ENCODE measurements at places on chromosomes 5 and 9. TPM values are rescaled to one million over a fixed set of nuclear protein-coding genes. Genes with fewer than 3 reads are reported as not detected.

Gene PCDHB11
- total RNA-seq = 0.77 TPM

Gene PCDHA1
- 0.06 TPM for total RNA-seq

Gene EGFLAM
- total RNA-seq = 22.4 TPM

Gene AKNA
- total RNA-seq = 3.7 TPM

Gene IFNK
- total RNA-seq = not detected

Gene GPR151
- total RNA-seq = not detected

Gene PCDHB2
- 10.7 TPM for total RNA-seq

DNA sequence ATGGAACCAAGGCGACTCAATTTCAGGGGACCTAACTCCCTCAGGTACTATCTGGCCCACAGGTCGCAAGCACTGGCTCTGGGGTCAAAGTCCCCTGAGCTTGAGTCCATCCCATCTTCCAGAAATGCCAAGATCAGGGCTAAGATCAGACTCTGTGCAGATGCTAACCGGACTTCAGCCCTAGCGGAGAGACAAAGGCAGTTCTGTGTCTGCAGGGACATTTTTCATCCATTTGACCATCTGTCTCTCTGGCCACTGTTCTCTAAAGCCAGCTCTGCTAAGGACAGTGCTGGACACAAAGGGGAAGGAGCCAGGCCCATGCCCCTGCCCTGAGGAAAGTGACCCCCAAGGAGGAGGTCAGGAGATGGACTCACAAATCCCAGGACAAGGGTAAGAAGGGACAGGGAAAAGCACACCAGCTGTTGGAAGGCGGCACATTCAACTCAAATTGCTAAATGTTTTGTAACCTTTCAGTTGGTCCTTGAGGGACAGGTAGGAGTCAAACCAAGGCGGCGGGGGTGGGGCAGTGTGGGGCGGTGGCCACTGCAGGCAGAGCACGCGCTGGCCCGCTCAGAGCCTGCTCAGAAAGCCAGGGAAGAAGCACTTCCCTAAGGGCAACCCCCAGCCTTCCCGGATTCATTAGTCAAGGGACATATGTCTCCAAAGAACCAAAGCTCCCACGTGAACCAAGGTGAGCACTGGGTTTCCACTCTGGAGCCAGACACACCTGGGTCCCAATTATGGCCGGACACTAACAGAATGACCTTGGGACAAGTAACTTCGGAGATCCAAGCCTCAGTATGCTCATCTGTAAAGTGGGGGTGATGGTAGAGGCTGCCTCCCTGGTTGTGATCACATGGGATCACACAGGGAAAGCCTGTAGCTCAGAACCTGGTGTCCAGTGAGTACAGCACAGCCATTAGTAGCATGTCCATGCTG lies 42.8 kb downstream of the STK10 start:
- DNase-seq = no peak

DNA sequence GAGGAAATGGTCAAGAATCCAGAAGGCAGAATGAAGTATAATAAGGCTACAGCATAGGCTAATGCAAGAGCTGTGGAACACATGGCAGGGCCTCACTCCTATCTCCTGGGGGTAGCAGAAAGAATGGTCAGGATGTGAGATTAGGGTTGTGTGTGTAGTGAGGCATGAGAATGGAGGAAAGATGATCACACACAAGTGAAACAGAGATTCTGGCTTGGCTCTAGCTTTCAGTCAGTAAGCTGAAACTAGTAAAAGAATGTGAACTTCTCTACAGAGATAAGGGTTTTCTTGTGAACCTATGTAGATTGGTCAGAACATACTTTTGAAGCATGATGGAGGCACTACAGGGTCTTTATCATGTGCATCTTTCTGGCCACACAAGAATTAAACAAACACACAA lies 298.8 kb downstream of the ASTN2 start:
- DNase-seq = no peak

DNA sequence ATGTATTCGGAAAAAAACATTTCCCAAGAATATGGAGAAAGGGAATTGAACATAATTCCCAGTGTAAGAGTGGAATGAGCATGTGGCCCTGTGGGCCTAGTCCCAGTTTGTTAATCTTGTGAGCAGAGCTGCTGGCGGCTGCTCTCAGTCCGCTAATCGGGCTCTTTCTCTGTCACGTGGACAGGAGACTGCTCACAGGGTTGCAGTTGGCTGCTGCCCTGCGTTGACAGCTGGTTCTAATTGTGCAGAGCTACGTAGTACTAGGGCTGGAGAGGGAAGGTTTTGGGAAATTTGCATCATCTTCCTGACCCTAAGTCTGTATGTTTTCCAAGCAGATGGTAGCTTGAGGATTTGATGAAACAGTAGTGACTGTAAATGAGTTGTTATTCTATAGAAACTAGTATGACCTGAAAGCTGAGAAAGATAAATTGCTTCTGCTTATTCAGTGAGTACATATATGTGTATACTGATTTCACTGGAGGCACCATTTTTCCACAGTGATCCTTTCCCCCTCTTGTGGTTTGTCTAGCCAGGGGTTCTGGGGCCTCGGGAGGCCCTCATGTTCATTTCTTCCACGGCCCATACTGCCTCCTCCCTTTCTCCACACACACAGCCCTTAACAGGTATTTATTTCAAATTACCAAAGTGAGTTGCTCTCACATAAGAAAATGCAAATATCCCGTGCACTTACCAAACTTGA lies 100.6 kb downstream of the ANGPTL2 start:
- peak; percentile 32 for DNase-seq

- peak; percentile 25 for DNase-seq
Measured at GRCh38 chr5:78610163-78610583, 38.4 kb downstream of the LHFPL2 start.

DNA sequence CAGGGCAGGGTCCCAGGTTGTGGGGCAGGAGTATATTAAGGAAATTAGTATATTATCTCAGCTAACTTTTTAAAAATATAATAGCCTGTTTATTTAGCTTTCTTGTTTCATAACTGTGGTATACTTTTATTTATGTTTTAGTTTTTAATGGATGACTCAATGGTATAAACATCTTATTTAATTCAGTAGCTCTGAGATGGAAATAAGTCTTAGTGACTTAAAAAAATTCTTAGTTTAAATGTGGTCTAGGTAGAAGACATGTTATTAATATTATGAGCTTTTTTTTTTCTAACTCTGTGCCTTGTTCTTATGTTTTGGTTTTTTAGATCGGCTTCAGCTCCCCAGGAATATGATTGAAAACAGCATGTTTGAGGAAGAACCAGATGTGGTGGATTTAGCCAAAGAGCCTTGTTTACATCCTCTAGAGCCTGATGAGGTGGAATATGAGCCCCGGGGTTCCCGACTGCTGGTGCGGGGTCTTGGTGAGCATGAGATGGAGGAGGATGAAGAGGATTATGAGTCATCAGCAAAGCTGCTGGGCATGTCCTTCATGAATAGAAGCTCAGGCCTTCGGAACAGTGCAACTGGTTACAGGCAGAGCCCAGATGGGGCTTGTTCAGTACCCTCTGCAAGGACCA lies 43.1 kb downstream of the LNPEP start:
- DNase-seq = peak; percentile 73

DNA sequence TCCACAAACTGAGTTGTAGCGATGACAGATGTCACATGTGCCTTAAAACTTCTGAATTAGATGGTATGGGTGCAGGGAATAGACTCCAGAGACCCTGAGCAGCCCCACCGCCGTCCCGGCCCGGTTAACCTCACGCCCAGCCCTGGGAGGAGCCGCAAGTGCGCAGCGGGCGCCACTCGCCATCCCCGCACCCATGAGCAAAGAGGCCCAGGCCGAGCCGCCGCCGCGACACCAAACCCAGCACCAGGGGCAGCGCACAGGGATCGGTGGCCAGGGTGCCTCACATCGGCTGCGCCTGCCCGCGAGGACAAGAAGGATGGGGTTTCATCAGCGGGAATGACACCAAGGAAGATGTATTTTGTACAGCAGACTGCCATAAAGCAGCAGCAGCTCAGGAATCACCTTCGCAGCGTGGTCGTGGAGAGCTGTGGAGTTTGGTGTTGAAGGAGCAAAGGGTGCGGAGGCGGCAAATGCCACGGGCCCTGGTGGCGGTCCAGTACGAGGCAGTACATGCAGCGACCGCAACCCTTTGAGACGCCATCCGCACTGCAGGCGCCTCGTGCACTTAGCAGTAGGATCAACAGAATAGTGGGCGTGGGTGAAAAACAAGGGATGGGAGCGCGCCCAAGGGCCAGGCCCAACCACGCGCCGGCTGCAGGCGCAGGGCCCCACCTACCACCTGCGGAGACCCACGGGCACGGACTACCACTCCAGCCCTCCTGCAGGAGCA lies 89.7 kb downstream of the ZNF366 start:
- no peak for DNase-seq

DNA sequence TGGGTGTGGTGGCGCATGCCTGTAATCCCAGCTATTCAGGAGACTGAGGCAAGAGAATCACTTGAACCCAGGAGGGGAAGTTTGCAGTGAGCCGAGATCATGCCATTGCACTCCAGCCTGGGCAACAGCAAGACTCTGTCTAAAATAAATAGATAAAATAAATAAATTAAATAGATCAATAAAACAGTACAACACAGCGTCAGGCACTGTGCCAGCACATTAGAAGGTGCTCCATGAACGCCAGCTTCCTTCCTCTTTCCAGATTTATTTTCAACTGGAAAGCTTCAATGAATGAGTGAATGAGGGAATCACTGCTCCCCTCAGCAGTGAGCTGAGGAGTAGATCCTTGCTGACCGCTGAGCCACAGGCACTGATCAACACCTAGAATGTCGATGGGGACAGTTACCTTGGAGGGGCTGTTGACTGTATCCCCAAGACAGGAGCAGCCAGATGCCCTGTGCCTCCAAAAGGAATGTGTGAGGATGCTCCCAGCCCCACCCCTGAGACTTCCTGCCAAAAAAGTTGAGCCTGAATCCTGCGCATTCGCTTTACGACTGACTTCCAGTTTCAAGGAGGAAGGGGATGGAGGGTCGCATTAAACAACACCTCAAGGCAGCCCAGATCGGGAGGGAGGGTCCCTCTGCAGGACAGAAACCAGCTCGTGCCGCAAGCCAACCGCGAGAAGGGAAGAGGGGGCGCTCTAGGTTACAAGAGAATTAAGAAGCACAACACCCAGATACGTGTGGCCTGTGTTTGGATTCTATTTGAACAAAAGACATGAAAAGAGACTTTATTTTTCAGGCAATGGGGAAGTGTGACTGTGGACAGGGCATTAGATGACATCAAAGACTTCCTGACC lies 54.0 kb upstream of the CNOT6 start:
- DNase-seq = no peak

DNA sequence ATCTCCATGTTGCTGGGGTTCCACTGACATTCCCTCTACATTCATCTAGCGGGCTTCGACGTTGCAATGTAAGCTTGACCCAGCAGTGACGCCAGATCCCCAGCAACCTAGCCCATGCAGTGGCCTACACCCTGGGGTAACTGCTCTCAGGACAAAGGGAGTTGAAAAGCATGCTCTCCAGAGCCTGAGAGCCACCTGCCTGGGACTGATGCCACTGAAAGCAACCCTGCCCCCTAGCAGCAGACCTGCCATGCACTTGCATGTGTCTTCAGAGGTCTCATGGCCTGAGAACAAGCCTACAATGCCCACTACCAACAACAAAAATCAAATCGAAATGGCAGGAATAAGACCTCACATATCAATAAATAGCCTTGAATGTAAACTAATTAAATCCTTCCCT lies 330.3 kb downstream of the TRIM36 start:
- no peak for DNase-seq

DNA sequence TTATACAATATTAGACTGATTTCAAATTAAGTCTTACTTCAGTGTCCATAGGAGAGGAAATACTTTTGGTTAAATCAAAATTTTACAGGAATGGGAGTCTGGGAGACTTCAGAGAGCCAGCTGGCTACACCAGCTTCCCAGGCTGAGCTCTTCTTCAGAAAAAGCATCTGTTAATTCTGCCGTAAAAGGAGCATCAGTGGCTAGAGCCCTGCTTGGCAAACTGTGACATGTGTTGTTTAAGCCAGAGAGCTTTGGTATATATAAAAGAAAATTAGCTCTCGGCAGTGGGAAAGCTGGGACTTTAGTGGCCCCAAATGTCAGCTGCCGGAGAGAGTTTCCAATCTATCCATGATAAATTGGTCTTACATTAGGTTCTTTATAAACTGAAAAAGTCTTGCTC lies 378.8 kb upstream of the TUSC1 start:
- DNase-seq = no peak

DNA sequence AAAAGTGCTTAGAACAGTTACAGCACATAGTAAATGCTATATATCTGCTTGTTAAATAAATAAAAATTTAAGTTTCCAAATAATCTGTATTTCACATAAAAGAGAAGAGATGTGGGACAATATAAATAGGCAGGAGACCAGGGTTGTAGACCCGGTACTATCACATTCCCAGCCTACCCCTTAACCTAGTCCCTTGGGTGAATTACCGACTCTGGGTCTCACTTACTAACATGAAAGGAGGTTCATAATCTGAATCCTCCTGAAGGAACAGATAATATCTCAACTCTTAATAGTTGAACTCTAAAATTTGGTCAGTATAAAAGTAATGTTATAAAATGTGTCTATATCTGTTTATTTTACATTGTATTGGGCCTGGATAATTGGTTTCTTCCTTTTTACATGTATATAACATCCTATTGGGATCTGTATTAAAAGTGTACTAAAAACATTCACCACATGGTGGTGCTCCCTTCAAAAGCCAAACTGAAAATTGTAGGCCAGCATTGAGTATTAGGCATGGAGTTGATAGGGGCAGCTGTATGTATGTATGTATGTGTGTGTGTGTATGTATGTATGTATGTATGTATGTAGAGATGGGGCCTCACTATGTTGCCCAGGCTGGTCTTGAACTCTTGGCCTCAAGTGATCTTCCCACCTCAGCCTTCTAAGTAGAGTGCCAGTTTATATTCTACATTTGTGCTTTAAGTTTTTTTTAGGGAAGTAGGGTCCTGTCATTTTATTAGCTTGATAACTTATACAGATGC lies 64.2 kb upstream of the ABL1 start:
- peak; percentile 65 for DNase-seq

GRCh38 chr5:68196876-68197275 lies 18.7 kb upstream of the PIK3R1 start:
- DNase-seq = no peak

DNA sequence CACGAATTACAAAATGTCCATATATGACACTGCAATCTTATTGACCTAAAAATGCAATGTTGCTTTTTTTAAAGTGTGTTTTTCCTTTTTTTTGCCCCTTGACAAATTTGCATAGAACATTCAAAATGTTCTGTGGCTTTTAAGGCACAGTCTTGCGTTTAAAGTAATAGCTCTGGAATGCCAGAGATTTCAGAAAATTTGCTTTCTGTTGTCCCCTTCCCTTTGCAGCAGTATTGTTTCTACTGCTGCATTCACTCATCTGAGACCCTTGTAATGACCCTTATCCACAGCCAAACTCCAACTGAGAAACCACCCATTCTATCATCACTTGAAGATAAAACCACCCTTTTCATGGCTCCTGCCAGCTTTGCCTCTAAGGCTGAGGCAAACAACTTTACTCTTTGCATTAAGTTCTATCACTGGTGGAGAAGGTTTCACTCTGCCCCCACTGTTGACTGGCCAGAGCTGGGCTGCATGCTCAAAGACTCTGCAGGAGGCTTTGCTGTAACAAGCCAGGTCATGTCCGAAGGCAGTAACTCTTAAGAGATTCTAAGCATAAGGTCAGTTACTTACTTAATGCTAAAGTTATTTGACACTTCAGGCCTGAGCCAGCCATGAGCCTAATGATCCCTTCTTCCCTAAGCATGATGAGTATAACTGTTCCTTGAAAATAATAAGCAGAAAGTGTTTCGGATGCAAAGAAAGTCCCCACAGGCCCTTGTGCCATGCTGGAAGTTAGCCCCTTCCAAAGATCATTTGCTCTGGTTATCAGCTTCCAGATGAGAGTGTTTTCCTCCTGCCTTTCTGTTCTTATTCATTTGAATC lies 101.9 kb downstream of the CD180 start:
- DNase-seq = peak; percentile 82
